DMS 273 treated with DMSO at 0.1 percent for 48 hours (cell line): ENCODE measurements at places on chromosomes 1 and 21.

GRCh38 chr1:235296729-235297128 is 31.2 kb downstream of the ARID4B start:
- DNase-seq, result no peak

DNA sequence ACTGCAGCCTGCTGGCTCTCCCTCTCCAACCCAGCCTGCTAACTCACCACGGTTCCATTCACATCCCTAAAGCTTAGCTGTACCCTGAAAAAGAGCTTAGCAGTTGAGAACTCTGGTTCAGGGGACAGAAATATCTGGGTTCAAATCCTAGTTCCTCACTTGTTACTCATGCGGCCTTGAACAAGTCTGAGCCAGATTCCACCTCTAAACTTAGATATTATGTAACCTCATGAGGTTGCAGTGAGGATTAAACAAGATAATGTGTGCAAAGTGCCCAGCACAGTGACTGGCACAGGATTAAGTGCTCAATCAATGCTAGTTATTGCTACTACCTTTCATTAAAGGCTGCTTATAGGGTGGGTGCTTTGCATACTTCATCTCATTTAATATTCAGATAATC is 41.3 kb upstream of the DHCR24 start:
- DNase-seq, result no peak

GRCh38 chr1:156464335-156464734 is 36.2 kb downstream of the MEF2D start:
- DNase-seq, result no peak

GRCh38 chr1:207920444-207921021 is 9.6 kb upstream of the CD34 start:
- no peak for DNase-seq

DNA sequence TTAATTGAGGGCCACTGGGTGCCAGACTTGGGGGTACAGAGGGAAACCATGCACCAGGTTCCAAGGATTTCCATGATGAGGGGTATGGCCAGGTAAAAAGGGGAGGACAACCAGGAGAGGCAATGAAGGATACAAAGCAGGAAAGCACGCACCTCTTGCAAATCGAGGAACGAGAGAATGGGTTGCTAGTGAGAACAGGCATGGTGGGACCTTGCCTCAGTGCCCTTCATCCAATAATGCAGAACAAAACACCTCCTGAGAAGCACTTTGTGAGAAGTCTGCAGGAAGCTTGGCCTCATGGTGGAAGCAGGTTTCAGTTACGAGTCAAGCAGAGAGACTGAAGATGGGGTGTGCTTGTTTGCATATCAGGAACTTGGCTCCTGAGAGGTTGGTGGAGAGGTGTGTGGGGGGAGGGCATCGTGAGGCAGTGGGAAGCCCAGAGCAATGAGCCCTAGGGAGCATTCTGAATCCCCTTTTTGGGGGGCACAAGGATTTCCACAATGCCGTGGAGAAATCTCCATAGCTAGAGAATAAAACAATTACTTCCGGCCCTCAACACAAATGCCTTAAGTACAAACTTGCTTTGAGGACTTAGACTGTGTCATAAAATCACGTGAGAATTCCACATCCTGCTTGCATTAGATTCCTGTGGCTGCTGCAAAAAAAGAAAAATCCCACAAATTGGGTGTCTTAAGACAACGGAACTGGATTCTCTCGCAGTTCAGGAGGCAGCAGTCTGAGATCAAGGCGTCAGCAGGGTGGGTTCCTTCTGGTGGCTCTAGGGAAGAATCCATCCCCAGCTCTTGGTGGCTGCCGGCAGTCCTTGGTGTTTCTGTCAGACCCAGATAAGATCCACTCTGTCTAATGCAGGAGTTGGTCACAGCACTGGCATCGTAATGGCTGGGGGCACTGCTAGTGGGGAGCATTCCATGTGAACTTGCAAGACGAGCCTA is 54.9 kb upstream of the BACE2 start:
- no peak for DNase-seq
